A549 treated with RU486 at 1 μM for 4 hours (cell line): ENCODE measurements at places on chromosomes 4 and X. TPM values are rescaled to one million over a fixed set of nuclear protein-coding genes. Genes with fewer than 3 reads are reported as not detected.

Gene NAAA
- 21.1 to 27.1 TPM (median 22.6 TPM) in 5 replicates for total RNA-seq

Gene TREX2
- total RNA-seq, result 0.67 to 1.8 TPM (median 1.6 TPM) in 5 replicates

Gene MAGED4B
- total RNA-seq, result 8.7 to 14.3 TPM (median 11.9 TPM) in 5 replicates

Gene ENPP6
- total RNA-seq, result not detected in 5 replicates

Gene CFI
- total RNA-seq, result 0.38 to 0.86 TPM (median 0.74 TPM) in 5 replicates

Gene PRRG3
- not detected in 5 replicates for total RNA-seq

Gene CDKL2
- total RNA-seq, result 0.34 to 0.93 TPM (median 0.71 TPM) in 5 replicates

Gene GPR143
- 0.16 to 0.33 TPM (median 0.27 TPM) in 4 of 5 replicates, not detected in the other for total RNA-seq

Gene VCX
- total RNA-seq, result not detected in 5 replicates

Gene C4orf36
- total RNA-seq, result 0.99 to 2.5 TPM (median 1.6 TPM) in 5 replicates

Gene PLAC8
- 0.66 to 1.6 TPM (median 1.1 TPM) in 5 replicates for total RNA-seq

Gene CAPN6
- not detected in 5 replicates for total RNA-seq
